HL-60 (cell line): ENCODE measurements at places on chromosomes 3 and 15.

DNA sequence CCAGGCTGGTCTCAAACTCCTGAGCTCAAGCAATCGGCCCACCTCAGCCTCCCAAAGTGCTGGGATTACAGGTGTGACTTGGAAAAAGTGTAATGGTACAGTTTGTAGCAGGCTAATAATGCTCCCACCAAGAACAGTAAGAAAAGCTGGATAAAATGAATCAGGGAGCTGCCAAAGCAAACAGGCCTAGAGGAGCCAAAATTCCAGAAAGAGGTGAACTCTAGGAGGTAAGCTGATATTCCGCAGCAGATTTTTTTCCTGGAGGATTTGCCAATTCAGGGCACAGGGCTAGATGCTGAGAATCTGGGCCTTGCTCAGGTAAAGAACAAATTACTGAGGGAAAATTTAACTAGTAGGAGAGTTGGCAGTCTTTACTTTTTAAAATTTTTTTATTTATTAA is 11.0 kb upstream of the PCYT1A start:
- DNase-seq, result no peak

GRCh38 chr3:136075218-136075808 is 109.8 kb downstream of the PPP2R3A start:
- DNase-seq, result peak; percentile 68

DNA sequence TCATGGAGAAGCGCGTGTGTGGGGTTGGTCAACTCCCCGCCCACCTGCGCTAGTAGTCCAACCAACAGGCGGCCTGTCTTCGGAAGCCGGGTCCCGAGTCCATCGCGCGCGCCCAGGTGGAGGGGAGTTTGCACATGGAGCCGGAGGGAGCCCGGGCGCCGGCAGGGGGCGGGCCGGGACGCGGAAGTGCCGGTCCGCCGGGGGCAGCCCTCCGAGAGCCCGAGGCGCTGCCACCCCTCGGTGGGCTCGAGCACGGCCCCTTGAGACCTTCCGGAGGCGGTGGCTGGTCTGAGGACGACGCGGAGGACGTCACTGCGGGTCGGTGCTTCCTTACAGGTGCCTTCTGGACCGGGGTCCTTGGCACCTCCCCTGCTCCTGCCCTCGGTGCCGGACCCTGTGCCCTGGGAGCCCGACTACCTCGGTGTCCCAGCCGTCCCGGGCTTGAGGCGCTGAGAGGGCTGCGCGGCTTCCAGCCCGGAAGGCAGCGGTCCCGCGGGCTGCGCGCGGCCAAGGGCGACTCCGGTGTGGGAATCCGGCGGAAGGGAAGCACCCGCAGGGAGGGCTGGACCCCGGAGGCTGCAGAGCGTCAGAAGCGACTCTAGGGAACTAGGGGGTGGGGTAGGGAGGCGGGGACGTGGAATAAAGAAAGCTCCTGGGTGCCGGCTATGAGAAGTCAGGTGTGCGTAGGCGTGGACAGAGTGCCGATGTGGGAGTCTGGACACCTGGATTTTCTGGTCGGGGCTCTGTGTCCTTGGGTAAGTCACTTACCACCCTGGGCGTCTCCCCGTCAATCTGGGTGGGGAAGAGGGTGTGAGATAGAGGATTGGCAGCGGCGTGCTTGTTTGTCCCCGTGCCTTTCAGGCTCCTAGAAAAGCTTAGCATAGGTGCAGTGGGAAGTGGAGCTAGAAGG is 212.3 kb downstream of the FGF12 start:
- DNase-seq, result no peak

- no peak for DNase-seq
Measured at GRCh38 chr3:31921837-31922236, 59.2 kb downstream of the OSBPL10 start.

GRCh38 chr3:121748680-121749275 is 763 bp downstream of the GOLGB1 start:
- peak; percentile 62 for DNase-seq

DNA sequence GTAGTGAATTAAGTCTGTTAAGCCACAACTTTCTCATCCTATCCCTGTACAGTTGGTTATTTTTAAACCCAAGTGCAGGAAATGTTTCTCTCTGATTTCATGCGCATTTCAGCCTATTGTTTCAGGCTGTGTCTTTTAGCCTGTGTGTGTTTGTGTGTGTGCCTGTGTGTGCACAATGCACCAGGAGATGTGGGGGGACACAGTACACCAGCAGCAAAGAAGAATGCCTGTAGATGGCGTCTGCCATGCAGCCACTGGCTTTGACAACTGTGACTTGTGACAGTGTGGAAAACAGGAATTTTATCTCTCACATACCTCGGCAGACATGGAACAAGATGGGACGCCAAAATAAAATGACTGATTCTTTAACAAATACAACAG is 43.6 kb upstream of the PLXNA1 start:
- DNase-seq, result no peak

GRCh38 chr3:35257641-35258040 is 381.7 kb upstream of the ARPP21 start:
- no peak for DNase-seq

DNA sequence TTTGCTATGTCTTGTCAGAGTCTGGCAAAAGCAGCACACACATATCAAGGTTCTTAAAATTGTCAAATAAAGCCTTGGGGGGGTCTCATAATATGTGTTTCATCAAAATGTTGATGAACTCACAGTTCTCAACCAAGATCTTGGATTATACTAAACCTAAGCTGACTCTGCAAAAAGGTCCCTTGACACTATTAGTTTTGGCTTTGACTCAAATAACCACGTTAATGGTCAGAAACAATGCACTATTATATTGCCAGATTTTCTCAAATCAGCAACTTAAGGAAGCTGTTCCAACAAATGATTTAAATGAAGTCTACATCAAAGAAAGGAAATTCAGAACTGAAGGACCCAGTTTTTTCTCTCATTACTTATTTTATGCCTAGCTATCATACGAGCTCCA is 1063.9 kb downstream of the ROBO1 start:
- DNase-seq, result no peak
